ENCODE measurements at places on chromosomes 6 and 20. TPM values are rescaled to one million over a fixed set of nuclear protein-coding genes. Genes with fewer than 3 reads are reported as not detected.

ATP6V1G2 gene
- total RNA-seq = 1.0 TPM

DYNLT1 gene
- total RNA-seq = 147 TPM

NKAPL gene
- 1.5 TPM for total RNA-seq

RSPO4 gene
- 6.1 TPM for total RNA-seq

NKX2-2 gene
- total RNA-seq = not detected

IPCEF1 gene
- 2.4 TPM for total RNA-seq

SCUBE3 gene
- total RNA-seq = 2.2 TPM

EFCAB8 gene
- total RNA-seq = 0.35 TPM

LY6G6F gene
- 1.4 TPM for total RNA-seq

UBD gene
- 2.6 TPM for total RNA-seq

SAMD5 gene
- 11.2 TPM for total RNA-seq

DNA sequence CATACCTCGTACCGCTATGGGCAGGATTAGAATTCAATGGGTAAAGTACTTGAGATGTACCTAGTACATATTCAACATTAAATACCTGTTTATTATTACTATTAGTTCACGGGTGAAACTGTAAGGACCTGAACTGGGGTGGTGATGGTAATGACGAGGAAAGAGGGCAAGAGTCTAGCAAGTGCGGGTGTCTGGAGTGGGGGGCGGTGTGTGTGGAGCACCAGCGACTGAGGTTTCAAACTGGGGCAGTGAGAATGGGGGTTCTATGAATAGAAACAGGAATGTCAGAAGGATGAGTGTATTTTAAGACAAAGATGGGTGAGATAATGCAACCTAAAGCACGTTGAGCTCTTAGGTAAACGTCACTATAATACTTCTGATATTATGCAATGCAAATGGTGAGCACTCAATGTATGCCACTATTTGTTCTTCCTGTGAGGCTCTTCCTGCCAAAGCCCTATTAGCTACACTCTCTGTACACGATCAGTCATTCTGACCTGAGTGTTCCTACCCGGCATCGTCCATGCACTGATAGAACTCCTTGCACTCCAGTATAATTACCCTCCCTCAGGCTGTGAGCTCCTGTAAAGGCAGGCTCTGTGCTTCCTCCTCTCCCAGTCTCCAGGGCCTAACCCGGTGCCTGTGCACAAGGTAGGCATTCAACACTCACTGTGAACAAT lies 55.0 kb downstream of the ALDH5A1 start:
- DNase-seq = no peak

DNA sequence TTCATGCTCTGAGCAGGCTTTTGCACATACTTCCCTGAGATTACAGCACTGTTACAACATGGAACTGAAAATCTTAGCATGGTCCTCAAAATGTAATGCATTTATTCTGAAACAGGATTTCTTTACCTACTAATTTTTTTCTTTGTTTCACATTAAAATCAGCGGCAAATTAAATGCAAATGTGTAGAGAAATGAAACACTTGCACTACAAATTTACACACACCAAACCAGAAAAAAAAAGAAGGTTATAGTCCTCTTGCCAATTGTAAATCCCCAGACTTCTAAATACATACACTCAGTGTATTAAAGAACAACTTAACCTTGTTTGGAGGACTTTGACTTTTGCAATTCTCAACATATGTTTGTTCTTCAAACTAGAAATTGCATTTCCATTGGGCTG lies 210.9 kb upstream of the TBX18 start:
- DNase-seq = no peak

- no peak for DNase-seq
Observed at GRCh38 chr6:112874881-112875280, 527.8 kb downstream of the RFPL4B start.

GRCh38 chr20:51238675-51239305 lies 215.9 kb upstream of the KCNG1 start:
- DNase-seq = no peak

- no peak for DNase-seq
Observed at GRCh38 chr6:151326116-151326825, 65.1 kb downstream of the ZBTB2 start.

GRCh38 chr6:29813809-29814208 lies 13.8 kb upstream of the HLA-G start:
- no peak for DNase-seq

DNA sequence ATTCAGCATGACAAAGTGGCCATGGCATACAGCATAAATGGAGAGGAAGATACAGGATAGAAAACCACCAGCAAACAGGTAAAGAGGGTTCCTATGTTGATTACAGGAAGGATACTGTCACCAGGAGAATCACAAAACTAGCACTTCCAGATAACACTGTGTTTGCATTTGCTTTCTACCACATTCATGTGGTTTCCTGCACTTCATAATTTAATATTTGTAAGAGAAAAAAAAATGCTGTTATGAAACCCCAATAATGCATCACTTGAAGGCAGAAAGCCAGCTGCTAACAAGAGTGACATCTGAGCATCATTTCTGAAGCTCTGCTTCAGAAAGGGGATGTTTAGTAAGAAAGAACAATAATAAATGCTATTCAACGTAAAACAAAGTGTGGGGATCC lies 106.6 kb downstream of the ATXN1 start:
- DNase-seq = no peak

DNA sequence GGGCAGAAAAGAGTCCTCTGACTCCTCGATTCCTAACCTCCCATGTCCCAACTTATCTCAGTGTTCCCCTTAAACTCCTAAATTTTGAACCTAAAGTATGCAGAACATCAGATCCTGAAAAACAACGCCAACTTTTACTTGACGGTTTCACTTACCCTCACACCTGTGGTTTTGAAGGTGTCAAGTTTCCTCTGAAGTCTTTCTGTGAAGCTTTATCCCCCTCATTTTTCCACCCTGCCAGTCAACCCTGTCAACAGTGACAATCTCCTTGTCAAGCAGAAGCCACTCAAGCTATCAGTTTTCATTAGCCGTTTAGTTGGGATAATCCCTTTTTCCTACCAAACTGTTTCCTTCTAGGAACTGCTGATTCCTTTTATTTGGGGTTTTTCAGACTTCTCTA lies 245.4 kb upstream of the PREP start:
- DNase-seq = no peak

DNA sequence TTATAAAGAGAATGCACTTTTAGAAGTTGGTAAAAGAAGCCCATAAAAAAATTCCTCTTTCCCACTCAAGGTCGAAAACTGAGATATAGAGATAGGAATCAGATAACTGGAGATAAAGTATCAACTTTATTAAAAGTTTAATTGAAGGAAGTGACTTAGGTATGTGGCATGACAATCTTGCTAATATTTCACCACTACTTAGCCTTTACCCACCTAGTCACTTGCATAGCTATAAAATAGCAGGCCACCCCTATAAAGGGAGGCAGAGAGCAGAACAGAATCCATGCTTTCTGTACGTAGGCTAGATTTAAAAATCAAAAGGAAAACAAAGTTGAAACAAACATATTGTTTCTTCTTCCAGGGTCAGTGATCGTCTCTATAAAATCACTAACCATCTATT lies 13.2 kb upstream of the TBC1D32 start:
- DNase-seq = no peak

DNA sequence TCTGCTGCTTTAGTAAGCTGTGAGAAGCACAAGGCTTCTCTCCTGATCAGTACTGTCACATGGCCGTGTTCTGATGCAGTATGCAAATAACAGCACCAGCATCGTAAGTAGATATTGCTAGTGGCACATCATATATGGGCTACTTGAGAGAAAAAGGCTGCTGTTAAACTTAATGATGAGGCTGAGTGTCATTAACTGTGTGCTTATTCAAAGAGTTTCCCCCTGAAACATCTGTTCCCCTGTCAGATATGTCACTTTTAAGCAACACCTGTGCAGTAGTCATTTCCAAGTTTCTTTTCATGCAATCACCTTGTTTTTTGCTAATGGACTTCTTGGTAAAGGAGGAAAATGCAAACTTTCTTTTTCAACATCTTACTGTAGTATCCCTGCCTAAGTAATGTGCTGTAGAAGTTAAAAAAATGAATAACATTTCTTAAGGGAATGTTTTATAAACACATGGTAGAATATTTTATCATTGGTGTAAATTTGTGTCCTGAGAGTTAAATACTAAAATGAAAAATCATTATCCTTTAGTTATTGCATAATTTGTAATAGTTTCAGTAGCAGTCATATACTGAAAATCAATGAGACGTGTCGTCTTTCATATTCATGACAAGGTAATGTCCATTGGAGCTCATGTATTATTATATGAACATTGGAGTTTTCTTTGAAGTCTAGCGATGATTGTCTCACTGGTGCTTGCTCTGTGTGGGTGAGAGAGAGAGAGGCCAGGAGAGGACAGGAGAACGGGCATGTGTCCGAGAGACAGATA lies 366.3 kb downstream of the CDKAL1 start:
- DNase-seq = no peak

- no peak for DNase-seq
Observed at GRCh38 chr6:4664911-4665310, 111.3 kb upstream of the CDYL start.

DNA sequence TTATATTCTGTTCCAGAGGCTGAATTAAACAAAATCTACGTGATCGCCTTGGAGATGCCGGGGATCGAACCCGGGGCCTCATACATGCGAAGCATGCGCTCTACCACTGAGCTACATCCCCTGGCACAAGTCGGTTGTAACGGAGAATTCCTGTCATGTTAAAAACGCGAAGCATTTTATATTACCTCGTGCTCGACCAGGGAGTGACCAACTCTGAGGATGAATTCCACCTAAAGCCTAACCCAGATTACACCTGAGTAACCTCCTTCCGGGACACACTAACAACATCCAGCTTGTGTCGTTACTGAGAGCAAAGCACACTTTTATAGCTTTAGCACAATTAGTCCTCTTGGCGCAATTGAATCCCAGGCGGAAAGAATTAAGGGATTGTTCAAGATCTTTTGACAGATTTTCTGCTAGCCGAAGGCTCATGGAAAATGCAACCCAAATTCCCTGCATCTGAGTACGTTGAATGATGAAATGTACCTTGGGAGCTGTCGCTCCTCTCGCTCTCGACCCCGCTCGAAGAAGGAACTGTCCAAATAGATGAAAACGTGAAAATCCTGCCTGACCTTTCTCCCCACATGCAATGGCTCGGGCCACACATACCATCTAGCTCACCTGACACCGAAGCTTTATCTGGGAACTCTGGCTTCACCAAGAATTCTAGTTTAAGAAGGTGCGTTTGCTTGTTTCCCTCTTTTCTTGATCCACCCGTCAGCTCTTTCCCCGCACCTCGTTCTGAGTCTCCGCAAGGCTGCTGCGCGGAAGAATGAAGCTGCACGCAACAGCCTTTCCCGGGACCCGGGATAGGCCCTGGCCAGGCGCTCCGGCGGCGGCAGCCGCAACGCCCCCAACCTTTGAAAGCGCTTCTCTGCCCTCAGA lies 148.3 kb downstream of the GPX5 start:
- DNase-seq = no peak

GRCh38 chr6:140985679-140986275 lies 1146.9 kb upstream of the GJE1 start:
- no peak for DNase-seq
